ENCODE measurements at places on chromosomes 4 and X.

- DNase-seq: peak; percentile 42
Observed at GRCh38 chr4:38860788-38861424, 4.3 kb upstream of the TLR6 start.

GRCh38 chrX:15976396-15976795 is 121.8 kb upstream of the AP1S2 start:
- DNase-seq: no peak

DNA sequence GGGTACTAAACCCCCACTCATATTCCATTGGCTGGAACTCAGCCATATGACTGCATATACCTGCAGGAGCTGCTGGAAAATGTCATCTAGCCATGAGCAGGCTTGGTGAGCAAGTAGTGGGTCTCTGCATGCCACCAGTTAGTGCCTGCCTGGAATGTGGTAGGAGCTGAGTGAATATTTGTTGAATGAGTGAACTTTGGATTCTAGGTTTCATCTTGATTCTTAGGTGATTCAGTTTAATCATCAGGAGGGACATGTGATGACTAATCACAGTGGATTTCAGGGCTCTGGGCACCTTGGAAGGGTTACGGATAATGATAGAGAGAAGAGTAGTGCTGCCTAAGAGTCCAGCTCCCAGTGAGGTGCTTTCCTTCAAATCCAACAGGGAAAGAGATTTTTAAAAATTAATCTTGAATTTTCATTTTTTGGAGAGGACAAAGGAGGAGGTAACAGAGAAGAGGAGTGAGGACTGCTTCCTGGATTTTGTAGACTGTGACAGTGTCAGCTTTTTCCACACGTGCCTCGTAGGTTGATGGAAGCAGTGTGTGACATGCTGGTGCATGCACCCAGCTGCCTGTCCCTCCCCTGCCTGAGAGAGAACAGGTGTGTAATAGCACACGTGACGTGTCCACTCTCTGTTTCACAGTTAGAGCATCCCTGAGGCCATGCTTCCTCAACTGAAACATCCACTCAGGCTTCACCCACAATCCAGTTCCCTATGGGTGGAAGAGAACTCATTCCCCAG is 30.4 kb downstream of the NHS start:
- DNase-seq: no peak

DNA sequence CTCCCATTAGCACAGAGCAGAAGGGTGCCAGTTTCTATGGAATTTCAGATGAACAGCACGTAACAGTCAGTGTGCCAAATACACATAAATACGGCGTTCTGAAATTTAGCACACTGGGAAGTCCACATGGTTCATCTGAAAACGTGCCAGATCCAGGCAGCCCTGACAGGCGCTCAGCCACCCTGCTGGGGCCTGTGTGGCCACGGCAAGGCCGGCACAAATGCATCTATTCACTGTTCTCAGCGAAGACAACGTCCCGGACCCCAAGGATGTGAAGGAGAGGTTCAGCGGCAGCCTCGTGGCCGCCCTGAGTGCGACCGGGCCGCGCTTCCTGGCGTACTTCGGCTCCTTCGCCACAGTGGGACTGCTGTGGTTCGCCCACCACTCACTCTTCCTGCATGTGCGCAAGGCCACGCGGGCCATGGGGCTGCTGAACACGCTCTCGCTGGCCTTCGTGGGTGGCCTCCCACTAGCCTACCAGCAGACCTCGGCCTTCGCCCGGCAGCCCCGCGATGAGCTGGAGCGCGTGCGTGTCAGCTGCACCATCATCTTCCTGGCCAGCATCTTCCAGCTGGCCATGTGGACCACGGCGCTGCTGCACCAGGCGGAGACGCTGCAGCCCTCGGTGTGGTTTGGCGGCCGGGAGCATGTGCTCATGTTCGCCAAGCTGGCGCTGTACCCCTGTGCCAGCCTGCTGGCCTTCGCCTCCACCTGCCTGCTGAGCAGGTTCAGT is 15.6 kb downstream of the DGKQ start:
- no peak for DNase-seq

DNA sequence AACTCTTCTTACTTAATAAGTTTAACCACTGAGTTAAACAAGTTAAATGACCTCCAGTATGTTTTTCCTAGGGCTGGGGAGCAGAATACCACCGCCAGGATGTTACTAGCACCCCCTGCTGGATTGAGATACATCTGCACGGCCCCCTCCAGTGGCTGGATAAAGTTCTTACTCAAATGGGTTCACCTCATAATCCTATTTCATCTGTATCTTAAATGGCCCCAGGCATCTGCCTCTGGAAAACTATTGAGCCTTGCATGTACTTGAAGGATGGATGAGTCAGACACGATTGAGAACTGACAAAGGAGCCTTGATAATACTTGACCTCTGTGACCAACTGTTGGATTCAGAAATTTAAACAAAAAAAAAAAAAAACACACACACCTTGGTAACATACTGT is 61.5 kb upstream of the MMAA start:
- peak; percentile 30 for DNase-seq

DNA sequence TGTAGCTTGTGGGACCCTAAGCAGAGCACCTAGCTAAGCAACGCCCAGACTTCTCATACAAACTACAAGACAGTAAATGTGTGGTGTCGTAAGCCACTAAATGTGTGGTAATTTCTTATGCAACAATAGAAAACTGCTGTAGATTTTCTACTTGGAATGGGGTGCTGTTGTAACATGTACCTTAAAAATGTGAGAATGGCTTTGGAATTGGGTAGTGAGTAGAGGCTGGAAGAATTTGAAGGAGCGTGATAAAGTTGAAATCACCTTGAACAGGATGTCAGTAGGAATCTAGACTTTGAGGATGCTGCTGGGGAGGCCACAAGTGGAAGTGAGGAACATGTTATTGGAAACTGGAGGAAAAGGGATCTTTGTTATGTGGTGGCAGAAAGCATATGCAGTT is 43.2 kb upstream of the FUNDC1 start:
- no peak for DNase-seq

- DNase-seq: no peak
Observed at GRCh38 chr4:112270051-112270450, 15.7 kb downstream of the TIFA start.
